ENCODE measurements at places on chromosomes 12 and 14.

DNA sequence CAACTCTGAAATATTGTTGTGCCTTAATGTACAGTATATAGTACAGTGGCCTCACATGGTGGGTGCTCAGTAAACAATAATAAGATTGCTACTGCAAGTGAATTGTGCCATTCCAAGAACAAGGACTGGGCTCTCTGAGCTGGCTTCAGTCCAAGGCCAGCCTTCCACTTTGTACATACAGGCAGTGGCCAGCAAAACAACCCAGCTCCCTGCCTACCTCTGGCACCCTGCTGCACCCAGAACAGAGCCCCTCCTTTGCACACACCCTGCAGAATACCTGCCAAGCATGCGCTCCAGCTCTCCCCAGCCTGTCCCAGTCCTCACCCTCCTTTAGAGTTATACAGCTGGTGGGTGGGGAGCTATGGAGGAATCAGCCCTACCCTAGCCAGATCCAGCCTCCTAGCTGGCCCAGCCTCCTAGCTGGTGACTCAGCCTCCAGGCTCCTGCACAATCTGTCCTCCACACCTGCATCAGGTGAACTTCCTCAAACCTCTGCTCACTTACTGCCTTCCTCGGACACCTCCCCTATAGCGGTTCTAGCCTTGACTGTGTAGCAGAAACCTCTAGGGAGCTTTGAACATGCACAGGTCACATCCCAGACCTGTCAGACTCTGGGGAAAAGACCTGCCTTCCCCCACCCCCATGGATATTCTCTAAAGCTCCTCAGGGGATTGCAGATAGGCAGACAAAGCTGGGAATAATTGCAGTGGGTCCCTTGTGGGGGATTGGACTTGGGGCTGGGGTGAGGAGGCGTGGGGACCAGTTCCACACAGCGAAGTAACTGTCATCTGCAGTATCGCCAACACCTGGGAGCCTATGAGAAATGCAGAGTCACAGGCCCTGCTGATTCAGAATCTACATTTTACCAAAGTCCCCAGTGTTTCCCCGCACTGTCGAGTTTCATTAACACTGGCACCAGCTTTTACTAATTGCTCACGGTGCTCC lies 17.9 kb downstream of the ZDHHC22 start:
- DNase-seq: no peak

DNA sequence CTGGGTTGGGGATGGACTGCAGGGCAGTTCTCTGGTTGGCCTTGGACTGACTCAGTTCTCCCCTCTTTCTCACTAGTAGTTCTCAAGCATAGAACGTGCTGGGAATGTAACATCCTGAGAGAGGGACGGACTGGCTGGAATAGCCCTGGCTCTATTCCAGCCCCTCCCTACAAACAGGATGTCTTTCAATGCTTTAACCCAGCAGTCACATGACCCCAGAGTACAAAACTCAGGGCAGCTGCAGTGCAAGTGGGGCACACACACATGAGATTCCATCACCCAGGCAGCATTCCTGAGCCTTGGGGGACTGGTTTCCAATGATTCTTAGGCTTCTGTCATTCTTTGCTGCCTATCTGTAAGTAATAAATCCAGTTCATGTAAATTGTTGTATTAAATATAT lies 1.6 kb upstream of the ACOT6 start:
- DNase-seq: no peak

DNA sequence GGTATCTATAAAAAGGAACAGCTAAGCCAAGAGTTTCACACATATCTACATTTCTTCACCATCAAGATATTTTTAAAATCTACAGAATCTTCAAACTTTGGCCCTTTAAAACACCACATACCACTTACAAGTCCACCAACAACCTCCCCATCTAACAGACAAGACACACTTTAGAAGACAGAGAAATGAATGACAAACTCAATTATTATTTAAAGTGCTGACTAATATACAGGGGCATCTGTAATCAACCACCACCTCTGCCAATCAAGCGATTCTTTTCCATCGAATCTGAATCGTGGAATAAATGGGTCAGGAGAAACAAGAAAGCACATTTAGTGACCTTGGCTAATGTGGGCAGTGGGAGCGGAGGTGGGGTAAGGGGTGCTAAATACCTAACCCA lies 7.7 kb downstream of the SETD3 start:
- no peak for DNase-seq

GRCh38 chr14:92579244-92579936 lies 65.8 kb downstream of the RIN3 start:
- no peak for DNase-seq

- DNase-seq: peak; percentile 67
Measured at GRCh38 chr12:49331380-49332222, 5.4 kb downstream of the C1QL4 start.

All from inflammatory macrophage treated with lipopolysaccharide for 4 hours (primary cell).